ENCODE measurements at places on chromosomes 6 and 20.

DNA sequence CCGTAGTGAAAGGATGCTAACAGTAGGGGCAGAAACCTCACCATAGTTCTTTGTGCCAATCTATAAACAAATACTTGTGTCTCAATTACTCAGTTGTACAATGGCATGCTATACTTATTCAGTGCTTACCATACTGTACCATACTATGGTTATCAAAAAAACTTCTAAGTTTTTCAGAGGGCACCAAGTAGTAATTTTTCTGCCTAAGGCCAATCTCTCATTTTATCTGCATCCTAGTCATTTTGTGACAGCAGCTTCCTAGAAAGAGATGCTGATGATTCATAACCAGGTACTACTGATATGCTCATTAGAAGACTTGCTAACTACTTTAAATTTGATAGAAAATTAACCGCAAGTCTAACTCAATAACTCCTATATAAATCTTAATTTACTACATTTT is 42.9 kb downstream of the TMEM244 start:
- no peak for DNase-seq

- no peak for DNase-seq
Observed at GRCh38 chr20:59393142-59393541, 92.7 kb downstream of the EDN3 start.

DNA sequence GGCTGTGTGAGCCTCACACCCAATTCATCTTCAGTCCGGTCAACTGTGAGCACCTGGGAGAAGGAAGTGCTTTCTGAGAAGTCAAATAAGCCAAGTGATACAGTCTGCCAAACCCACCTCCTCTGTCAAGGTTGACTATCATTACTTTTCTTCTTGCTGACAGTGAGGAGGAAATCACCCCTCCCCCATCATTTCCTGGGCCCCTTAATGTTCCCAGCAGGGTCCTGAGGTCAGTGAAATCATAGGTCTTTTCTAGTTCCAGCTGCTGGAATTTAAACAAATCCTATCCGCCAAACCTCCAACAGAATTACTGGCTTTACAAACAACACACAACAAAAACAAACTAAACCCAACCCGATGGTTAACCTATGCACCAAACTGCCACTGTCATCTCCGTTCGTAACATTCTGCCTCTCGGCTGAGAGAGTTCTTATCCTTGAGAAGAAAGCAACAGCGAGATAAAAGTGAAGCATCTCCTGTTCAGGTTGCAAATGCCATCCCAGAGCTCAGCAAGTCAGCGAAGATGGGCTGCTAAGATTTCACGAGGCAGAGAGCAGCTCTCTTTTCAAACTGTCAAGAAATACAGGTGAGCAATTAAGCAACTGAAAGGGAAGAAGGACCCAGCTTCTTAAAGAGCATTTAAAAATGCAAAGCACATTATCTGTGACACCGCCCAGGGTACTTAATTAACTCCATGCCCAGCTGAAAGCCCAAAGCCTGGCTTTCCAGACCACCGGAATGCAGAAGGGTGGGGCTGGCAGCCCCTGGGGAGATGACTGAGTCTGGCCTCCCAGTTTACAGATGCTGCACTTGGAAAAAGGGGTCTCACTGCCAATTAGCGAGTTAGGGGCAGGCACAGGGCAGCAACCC is 24.7 kb downstream of the GFOD1 start:
- no peak for DNase-seq

- no peak for DNase-seq
Observed at GRCh38 chr6:169398342-169399105, 144.9 kb upstream of the THBS2 start.

DNA sequence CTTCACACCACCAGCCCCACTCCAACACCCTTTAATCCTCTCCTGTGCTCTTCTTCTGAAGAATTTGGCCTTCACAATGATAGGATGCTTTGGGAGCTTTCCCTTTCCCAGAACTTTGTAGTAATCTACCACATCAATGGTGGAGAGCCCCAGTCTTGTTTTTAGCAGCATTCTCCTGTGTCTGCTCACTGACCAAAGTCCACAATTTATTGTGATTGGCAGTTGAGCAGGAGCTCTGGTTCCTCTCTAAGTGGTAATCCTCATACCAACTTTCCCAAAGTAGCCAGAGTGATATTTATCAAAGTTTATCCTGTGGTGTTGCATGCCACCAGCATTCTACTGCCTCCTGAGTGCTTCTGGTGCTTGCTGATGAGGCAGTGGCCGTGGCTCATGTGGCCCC is 29.0 kb upstream of the OPN5 start:
- no peak for DNase-seq

DNA sequence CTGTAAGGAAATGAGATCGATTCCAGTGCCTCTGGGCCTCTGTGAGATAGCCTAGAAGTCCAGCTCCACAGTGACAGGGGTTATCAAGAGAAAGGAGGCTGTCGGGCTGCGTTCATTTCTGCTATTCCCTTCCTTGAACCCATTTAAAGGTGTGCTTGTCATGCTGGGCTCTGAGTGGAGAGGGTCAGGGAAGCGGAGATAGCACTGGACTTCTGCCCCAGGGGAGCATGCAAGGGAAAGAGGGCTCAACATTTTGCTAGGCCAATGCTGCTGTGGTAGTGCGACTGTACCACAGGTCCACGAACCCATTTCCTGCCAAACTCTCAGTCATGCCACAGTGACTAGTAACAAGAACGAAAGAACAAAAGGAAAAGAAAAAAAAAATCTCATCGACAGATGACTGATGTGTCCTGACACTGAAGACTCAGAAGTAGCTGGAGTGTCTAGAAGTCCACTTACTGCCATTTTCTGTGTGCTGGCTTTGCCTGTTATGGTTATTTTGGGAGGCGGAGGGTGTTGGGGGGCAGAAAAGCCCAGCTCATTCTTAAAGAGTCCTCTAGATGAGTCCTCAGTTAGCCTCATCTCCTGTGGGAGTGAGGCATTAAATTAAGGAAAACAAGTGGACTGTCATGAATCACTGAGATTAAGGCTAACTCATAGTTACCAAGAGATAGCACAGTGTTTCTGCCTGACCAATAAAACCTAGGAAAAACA is 8.1 kb downstream of the NEDD9 start:
- DNase-seq, result no peak

DNA sequence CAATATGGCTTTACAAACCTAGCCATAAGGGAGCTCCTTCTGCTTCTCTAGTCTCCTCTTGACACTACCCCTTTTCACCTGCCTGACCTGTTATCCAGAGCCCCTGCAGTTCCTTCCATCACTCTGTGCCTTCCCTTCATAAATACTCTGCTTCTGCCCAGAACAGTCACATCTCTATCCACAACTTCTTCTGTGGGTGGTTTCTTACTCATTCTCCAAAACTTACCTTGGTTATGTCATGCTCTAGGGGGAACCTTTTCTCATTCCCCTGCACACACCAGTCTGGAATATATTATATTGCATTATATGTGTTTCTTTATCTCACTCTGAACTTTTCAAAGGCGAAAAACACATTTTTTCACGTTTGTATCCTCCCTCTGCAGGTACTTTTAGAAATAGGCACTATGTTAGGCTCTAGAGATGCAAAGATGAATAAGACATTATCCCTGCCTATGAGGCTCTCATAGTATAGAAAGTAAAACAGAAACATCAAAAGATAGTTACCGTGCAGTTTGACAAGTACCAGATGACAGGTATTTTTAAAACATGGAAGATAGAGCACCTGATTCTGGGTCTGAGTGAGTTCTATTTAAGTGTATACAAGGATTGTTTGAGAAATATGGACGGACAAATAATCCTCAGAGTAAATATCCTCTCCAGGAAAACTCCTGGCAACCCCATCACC is 51.5 kb downstream of the AIG1 start:
- no peak for DNase-seq

- DNase-seq, result no peak
Observed at GRCh38 chr6:30031381-30031780, 29.7 kb upstream of the POLR1H start.

GRCh38 chr6:47016261-47016660 is 25.9 kb downstream of the ADGRF1 start:
- no peak for DNase-seq

GRCh38 chr6:122323361-122323760 is 76.1 kb upstream of the HSF2 start:
- no peak for DNase-seq

DNA sequence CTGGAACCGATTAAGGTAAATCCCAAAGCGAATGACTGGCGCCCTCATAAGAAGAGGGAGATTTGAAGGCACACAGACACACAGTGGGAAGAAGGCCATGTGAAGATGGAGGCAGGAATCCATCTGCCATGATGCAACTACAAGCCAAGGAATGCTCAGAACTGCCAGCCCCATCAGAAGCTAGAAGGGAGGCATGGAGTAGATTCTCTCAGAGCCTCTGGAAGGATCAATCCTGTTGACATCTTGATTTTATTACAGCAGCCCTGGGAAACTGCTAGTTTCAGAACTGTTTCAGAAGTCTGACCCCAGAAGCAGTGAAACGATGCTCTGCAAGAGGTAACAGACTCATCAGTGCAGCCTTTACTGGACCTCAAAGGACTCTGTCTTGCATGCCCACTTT is 103.5 kb upstream of the GPR6 start:
- no peak for DNase-seq

GRCh38 chr6:142902636-142903053 is 42.3 kb downstream of the HIVEP2 start:
- no peak for DNase-seq

- no peak for DNase-seq
Observed at GRCh38 chr6:125597411-125598253, 151.8 kb upstream of the HEY2 start.

DNA sequence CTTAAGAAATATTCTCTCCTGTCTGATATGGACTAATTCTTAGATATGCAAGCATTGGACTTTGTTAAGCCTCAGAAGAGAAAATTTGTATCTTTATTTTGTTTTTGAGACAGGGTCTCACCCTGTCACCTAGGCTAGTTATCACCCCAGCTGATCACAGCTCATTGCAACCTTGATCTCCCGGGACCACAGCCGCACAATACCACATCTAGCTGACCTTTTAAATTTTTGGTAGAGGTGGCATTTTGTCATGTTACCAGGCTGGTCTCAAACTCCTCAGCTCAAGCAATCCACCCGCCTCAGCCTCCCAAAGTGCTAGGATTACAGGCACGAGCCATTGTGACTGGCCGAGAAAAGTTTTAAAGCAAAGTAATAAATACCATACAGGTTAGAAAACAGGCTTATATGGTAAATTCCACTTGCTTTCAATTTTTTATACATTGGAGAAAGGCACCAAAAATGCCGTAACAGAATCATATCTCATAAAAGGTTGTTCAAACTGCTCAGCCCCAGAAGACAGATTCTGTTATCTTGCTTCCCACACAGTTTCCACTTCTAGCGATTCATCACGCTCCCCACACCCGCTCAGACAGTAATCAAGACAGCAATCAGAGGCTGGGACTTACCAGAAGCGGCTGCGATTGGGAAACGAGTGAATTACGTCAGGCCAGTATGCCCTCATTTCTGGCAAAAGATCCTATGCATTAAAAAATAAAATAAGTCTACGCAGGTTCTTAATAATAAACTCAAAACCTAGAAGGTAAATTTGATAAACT is 13.8 kb downstream of the RNASET2 start:
- no peak for DNase-seq

DNA sequence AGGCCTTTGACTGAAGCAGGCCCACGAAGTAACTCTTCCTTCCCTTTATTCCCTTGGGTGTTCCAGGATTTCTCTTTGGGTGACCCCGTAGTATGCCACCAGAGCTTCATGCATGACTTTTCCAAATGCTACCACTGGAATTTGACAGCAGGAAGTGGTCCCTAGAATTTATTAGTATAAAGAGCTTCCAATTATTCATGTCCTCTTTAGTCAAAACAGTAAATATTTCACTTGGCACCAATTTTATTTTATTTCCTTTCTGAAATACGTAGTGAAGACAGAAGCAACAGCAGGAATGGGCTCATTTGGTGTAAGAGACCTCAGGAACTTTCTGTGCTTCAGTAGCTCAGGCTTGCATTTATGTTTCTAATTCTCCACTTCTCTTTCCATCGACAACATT is 151.3 kb downstream of the LCA5 start:
- no peak for DNase-seq

DNA sequence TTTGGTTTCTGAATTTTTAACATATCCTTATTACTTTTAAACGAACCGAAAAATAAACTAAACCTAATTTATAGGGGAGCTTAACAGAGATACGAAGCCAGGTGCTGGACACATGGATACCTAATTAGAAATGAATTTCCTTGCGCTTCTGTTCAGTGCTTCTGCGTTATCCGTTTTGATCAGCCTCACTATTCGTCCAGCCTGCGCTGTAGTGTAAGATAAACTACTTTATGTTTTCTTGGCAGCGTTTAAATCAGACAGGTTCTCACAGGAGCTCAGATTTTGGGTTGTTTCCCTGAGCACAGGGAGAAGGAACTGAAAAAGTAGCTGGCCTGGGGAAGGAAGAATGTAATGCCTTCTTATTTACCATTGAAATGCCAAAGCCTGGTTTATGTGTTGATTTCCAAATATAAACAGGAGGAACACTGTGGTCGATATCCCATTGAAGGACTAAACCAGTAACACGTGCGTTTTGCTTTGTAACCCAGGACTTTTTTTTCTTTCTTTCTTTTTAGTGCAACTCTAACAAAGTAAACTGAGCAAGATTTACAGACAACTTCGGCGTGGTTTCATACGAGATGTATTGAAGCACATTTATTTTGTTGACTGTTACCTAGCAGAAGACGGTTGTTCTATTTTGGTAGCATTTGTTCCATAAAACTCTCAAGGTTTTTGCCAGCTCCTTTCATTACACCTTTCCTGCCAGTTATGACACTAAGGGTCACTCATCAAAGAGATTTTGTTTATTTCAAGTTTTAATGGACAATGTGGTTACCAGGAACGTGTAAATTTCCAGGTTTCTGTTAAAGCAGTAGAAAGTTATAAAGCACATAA is 214.8 kb upstream of the HEY2 start:
- DNase-seq, result no peak

DNA sequence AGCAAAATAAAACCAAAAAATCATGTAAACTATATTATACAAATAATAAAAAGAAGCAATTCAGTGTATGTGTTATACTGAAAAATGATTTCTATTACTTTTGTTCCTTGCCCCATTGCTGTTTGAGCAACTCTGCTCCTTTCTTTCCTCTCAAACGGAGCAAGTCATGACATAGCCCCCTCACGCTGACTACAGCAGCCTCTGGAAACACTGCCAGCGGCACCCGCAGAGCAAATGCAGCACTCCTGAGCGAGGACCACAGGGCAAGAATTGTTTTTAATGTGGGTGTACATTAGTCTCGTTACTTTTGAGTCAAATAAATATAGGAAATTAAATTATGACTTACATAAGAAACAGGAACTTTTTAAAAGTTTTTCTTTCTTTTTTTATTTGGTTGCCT is 350.1 kb upstream of the HSF2 start:
- no peak for DNase-seq

DNA sequence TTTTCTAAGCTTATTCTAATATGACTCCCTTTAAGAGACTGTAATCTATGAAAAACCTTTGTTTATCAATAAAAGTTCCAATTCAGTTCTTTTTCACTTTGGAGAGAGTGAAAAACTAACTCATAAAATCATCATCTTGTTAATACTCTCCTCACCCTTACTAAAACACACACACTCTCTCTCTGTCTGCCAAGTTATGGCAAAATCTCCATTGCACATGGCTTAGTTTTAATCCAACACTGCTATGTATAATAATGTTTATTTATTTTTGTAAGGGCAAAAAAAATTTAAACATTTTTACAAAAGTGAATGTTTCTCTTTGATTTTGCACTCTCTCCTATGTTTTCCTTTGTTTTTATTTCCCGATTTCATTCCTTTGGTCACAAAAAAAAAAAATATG is 253.2 kb downstream of the BMP7 start:
- DNase-seq, result no peak

GRCh38 chr20:4674672-4675071 is 47.0 kb upstream of the PRND start:
- no peak for DNase-seq

GRCh38 chr6:5276581-5276980 is 15.3 kb downstream of the FARS2 start:
- DNase-seq, result no peak

Measured in progenitor cell of endocrine pancreas (in vitro differentiated cells).